ENCODE measurements at places on chromosomes 7 and 10.

DNA sequence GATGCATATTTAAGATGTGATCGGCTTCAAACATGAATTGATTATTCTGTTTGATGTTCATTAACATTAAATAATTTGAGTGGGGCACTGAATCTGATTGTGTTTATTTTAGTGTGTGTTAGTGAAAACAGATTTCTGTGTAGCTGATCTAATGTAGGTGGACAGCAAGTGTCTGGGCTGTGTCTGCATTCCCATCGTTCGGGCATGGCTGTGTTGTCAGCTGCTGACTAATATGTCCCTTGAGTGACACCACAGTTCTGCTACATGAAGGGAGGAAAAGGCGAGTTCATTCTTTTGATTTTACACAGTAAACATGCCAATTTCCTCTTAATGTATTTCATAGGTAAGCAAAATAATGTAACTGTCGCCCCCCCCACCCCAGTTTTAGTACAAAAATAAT is 203.0 kb downstream of the CNTNAP2 start:
- DNase-seq = no peak

DNA sequence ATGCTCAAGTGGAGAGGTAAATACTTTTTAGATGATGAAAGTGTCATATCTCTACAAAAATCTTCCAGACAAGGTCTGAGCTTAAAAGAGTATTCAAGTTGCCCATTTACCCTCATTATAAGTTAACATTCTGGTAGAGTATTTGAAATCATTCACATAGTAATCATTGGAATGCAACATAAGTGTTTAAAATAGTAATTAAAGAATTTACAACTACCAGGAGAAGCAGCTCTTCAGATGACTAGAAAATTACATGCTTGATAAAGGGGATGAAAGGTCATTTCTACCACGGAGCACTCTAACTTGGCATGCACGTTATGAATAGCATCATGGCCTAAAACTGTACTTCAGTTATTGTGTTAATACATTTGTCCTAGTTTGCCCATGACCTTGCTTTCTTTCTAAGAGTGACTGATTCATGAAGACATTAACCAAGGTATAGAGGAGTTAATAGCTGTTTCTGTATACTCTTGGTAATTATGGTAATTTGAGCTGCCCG is 120.0 kb downstream of the SEMA3E start:
- no peak for DNase-seq

- DNase-seq = no peak
Measured at GRCh38 chr10:82438277-82438676, 563.3 kb downstream of the NRG3 start.

DNA sequence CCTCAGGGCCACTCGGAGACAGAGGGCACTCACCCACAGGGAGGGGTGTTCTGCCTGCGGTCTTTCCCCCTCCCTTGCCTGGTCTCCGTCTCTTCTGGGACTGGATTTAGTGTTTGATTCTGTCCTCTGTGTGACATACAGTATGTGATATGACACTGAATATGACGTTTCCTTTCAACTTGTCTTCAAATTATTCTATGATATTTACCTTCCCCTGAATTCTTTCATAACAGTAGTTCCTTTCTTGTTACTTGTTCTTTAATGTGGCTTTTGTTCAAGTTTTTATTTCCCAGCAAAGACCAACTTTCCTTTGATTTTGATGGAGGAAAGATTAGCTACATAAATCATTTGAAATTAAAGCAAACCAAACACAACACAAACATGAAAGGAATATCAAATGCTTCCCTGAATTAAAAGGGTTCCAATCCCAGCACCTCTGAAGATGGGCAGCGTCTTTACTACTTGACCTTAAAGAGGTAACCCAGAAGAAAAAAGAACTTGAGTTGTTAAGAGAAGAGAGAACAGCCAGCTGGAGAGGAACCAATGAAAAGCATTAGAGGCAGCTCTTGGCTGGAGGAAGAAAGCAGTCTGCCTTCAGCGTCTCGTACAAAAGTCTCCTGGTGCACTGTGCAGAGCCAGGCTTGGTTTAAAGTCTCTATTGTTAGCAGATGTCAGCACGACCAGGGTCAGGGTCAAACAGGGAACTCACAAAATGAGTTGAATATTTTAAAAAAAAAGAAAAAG is 18.3 kb upstream of the RHEB start:
- DNase-seq = no peak

GRCh38 chr10:109019001-109019424 is 904.3 kb downstream of the XPNPEP1 start:
- no peak for DNase-seq

DNA sequence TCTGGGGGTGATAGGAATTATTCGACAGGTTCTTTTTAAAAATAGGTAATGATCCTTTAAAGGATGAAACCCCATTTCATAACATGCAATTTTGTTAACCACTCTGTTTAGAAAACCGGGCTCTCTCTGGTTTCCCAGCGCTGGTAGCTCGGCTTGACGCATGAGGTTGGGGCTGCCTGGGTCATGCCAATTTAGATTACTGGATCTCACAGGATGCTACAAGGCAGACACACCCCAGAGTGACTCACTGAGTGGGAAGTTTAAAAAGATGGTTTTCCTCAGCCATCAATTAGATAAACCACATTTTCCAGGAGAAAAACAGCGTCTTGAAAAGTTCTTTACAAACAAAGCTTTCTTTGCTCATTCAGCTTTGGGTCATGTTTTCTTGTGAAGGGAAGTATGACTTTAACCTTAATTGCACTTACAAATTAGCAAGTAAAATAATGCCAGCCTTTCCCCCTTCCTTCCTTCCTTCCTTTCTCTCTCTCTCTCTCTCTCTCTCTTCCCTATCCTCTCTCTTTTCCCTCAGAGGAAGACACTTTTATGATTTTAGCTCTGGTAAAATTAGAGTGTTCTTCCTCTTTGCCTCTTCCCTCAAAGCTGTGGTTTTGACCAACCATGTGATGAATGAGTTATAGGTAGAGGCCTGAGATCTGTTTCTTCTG is 99.8 kb downstream of the EPDR1 start:
- DNase-seq = no peak

GRCh38 chr10:93954299-93954698 is 39.4 kb upstream of the PLCE1 start:
- no peak for DNase-seq

DNA sequence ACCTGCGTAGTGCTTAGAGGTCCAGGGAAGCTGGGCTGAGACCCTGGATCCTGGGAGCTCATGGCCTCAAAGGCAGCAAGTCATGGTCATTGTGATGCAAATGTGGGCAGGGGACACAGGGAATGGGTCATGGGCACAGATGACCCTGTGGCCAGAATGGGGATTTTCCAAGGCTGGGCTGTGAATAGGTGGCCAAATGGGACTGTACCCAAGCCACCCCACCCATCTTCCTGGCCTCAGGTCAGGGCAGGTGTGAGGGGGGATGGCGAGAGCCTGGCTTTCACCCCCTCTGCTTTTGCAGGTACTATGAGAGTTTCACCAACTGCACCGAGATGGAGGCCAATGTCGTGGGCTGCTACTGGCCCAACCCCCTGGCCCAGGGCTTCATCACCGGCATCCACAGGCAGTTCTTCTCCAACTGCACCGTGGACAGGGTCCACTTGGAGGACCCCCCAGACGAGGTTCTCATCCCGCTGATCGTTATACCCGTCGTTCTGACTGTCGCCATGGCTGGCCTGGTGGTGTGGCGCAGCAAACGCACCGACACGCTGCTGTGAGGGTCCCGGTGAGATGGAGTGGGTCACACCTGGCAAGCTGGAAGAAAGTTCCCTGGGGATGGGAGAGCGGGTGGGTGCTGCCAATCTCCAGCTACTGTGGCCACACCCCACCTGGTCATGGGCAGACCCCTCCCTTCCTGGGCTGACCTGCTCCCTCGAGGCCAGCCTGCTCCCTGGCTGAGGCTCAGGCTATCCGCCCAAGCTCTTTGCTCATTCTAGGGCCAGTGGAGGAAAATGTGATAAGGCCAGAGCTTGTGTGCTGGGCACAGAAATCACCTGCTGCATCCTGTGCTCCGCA is 25.5 kb downstream of the RAMP3 start:
- no peak for DNase-seq

DNA sequence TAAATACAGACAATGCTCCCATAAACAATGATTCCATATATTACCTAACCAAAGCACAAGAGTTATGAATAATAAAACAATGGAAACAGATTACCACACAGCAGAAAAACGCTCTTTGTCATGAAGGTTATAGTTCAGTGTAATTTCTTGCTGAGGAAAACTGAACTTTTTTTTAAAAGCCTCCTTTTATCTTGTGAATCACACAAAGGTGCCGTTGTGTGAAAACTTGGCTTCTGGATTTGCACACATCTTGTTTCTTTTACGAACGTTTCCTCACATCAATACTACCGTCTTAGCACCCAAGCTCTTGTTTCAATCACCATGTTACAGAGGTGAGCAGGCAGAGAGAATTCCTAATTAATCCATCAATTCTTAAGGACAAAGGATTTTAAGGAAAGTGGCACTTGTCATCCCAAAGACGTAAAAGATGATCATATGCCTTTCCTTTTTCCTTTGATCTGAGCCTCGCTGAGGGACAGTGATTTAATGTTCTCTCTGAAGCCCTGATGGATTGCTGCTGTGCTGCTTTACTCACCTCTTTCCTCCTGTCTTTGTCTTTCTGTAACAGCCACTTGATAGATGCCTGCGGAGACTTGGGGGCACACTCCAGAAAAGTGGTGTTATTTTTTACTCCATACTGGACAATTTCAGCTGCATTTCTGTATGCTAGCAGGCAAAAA is 110.1 kb downstream of the CD36 start:
- DNase-seq = no peak

GRCh38 chr7:150380463-150380862 is 1.3 kb downstream of the ZNF775 start:
- no peak for DNase-seq

GRCh38 chr7:77362905-77363304 is 53.2 kb downstream of the GSAP start:
- DNase-seq = no peak

DNA sequence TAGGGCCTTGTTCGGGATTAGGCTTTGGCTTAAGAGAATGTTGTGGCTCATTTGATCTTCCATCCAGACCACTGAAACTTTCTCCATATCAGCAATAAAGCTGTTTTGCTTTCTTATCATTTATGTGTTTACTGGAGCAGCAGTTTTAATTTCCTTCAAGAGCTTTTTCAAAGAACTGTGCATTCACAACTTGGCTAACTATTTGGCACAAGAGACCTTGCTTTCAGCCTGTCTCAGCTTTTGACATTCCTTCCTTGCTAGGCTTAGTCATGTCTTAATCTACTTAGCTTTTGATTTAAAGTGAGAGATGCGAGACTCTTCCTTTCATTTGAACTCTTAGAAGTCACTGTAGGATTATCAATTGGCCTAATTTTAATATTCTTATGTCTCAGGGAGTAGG is 19.1 kb upstream of the AKR1B1 start:
- no peak for DNase-seq

GRCh38 chr10:110059925-110060324 is 52.1 kb downstream of the ADD3 start:
- DNase-seq = no peak

GRCh38 chr7:6273380-6273837 is 985 bp upstream of the CYTH3 start:
- DNase-seq = no peak

- no peak for DNase-seq
Measured at GRCh38 chr10:8296734-8297101, 242.2 kb downstream of the GATA3 start.

DNA sequence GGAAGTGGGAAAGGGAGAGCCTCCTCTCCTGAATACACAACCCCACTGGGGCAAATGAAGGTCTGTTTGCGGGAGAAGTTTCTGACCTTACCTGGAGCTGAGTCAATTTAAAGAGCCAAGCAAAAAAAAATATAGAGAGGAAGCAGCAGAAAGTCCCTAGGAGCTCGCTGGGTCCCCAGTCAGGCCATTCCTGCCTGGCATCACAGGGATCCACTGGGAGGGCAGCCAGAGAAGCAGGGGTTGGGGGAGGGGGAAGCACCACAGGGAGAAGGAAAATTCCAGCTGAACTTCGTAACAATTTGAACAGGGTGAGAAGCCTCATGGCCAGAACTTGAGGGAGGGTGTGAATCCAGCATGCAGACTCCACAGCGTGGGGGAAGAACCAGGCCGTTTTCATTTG is 298.7 kb downstream of the LRRTM3 start:
- no peak for DNase-seq

DNA sequence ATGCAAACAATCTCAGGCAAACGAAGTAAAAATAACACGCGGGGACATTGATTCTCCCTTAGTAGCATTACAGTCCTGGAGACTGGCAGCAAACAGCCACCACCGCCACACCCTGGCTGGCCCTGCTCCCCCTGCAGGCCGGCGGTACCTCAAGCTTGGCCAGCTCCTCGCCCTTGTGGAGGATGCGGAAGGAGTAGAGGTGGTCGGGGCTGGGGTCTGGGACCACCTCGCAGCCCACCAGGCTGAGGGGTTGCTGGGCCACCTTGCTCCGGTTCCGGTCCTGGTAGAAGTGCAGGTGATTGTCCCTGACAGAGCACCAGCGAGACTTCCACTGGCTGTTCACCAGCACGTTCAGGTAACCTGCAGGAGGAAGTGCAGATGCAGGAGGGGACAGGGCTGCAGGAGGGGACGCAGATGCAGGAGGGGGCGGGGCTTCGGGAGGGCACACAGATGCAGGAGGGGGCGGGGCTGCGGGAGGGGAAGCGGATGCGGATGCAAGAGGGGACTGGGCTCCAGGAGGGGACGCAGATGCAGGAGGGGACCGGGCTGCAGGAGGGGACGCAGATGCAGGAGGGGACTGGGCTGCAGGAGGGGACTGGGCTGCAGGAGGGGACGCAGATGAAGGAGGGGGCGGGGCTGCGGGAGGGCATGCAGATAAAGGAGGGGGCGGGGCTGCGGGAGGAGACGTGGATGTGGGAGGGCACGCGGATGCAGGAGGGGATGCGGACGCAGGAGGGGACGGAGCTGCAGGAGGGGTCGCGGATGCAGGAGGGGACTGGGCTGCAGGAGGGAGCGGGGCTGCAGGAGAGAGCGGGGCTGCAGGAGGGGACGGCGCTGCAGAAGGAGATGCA is 65.7 kb downstream of the VWA2 start:
- DNase-seq = peak; percentile 60

- DNase-seq = no peak
Measured at GRCh38 chr7:95974108-95974507, 201.8 kb downstream of the DYNC1I1 start.

DNA sequence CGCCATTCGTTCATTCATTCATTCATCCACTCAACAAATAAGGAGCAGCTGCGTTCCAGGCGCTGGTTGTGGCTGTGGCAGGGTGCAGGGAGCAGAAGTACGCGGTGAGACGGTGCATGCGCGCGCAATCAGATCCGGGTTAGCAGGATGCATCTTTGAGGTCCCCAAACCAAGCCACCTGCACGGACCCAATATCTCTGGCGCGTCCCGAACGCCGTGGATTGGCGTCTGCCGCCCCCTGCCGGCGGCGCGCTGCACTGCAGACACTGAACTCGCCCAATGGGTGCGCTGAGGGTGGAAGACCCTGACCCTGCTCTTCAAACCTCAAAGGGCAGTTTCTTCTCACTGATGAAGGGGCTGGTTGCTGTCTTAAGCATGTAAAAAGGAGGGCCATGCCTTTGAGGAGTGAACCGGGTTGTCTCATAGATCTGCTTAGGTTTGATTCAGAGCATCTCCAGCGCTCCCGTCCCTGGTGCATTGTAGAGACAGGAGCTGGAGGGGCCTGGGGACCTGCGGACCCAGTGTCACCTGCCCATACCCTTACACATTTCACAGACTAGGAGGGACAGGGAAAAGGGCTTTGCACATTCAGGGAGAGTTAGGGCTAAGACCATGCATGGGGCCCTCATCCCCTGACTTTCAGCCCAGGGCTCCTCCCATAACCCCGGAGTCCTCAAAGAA is 102.5 kb downstream of the RAMP3 start:
- peak; percentile 61 for DNase-seq

- no peak for DNase-seq
Measured at GRCh38 chr7:128687131-128687530, 15.0 kb downstream of the GARIN1A start.

Measured in CD4-positive, alpha-beta T cell treated with Interleukin-10 for 1 hour (primary cell).